ENCODE measurements at places on chromosomes 3 and 15. TPM values are rescaled to one million over a fixed set of nuclear protein-coding genes. Genes with fewer than 3 reads are reported as not detected.

CCDC39 gene
- total RNA-seq: not detected

GRCh38 chr3:101571028-101571895 lies 2.7 kb upstream of the PCNP start:
- no peak for DNase-seq

DNA sequence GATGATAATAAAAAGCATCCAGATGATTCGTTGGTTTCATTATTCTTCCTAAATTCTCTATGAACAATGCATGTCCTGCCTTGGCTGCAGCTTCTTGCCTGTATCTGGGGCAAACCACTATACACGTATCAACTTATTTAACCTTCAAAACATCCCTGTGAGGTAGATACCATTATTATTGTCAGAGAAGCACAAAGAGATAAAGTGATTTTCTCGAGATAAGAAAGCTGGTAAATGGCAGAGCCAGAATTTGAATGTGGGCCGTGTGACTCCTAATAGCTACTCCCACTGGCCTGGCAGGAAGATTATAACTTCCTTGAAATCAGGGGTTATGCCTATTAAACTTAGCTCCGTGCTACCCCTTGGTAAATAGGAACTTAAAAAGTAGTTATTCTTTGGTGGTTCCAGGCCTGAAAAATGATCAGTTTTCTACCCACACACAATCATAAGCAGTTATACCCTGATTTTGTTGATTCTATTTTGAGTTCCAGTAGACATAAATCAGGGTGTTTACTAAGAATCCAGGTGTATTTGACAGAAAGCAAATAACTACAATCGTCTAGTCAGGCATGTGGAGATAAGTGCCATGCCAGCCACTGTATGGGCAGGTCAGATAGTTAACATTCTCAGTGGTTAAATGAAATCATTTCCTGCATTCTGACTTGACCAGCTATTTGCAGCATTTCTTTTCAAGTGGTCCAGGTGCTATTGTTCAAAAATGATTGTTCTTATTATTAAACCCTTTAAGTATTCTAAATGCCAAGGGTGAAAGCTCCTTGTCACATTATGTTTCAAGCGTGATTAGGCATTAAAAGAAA lies 99.2 kb upstream of the LRRN1 start:
- DNase-seq: no peak

DNA sequence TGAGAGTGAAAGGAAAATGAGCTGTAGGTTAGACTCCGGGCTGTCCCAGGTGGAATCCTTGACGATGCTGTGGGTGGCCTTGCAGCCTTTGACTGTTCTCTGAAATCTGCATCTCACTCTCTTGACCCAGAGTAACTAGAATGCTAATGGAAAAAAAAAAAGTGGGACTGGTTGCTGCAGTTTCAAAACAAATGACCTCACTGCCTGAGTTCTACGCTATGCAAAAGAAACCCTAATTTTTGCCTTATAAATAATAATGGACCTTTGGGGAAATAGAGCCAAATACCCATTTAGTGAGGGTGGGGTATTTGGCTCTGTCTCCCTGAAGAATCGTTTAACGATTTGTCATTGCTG lies 309.7 kb upstream of the C2CD4B start:
- DNase-seq: no peak

LEKR1 gene
- total RNA-seq: 1.5 TPM

TBL1XR1 gene
- 68.4 TPM for total RNA-seq

TMEM62 gene
- total RNA-seq: 25.5 TPM

DNA sequence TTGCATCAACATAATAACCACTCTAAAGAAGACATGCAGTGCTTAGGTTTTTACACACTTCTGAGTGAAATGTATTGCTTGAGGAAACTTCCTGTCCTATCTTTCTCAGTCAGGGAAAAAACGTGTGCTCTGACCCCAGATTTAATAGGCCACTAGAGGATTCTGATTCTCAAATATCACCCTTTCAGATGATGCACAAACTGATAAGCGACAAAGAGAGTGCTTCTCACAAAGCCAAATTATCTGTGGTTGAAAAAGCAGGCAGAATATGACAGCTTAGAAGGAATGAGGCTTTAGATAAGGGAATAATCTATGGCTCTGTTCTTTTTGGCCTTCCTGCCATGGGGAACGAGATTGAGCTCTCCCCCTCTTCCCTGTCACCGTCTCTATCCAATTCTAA lies 583.4 kb upstream of the SGO1 start:
- DNase-seq: no peak

KATNBL1 gene
- 9.3 TPM for total RNA-seq

GRCh38 chr15:77881950-77882349 lies 195.6 kb downstream of the TBC1D2B start:
- DNase-seq: no peak

DNA sequence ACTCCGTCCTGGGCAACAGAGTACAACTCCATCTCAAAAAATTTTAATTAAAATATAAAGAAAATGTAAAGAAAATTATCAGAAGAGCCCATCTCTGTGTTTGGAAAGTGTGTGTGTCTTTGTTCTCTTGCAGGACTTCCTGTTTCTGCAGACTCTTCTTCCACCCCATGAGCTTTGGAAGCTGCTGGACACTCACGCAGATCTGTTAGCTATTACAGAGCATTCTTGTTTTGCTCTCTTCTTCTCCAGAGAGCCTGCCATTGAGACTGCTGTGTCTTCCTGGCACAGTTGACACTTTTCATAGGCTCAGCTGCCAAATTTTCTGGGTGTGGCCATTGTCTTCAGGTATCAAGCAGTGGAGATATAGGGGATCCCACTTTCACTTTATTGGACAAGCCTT lies 6.0 kb upstream of the CCR8 start:
- no peak for DNase-seq

SLC9C1 gene
- total RNA-seq: not detected

GRCh38 chr3:194727435-194728128 lies 41.9 kb downstream of the FAM43A start:
- no peak for DNase-seq

- DNase-seq: peak; percentile 86
Observed at GRCh38 chr15:88624156-88624970, 3.2 kb downstream of the AEN start.

- DNase-seq: no peak
Observed at GRCh38 chr3:64108231-64108630, 84.9 kb upstream of the PSMD6 start.

DNA sequence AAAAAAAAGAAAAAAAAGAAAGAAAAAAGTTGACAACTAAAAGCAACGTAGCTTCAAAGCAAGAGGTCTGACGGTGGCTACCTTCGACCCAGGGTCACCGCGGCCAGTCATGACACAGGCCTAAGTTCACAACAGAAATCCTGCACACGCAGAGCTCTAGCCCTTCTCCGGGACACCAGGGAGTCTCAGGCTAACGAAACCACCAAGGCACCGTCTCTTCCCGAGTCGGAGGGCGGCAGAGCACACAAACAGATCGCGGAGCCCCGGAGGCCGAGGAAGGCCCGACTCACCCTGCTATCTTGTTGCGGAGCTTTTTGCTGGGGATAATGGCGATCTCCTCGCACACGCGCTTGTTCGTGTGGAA lies 584 bp downstream of the RPS17 start:
- peak; percentile 41 for DNase-seq

DNA sequence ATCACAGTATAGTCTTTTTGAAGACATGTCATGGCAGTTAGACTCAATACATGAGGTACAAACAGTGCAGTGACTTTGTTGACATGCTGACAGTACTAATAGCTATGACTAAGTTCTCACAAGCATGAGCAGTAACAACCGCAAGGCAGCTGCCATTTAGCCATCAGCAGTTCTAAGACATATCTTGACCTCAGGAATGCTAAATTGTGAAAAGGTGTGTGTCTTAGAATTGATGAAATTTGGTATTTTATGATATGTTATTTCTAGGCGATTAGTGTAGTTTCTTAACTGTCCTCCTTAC lies 60.7 kb upstream of the FURIN start:
- DNase-seq: no peak

LNP1 gene
- total RNA-seq: 1.2 TPM

GRCh38 chr3:11246663-11246970 lies 25.6 kb upstream of the ATG7 start:
- DNase-seq: no peak

ADAMTSL3 gene
- total RNA-seq: not detected

DNA sequence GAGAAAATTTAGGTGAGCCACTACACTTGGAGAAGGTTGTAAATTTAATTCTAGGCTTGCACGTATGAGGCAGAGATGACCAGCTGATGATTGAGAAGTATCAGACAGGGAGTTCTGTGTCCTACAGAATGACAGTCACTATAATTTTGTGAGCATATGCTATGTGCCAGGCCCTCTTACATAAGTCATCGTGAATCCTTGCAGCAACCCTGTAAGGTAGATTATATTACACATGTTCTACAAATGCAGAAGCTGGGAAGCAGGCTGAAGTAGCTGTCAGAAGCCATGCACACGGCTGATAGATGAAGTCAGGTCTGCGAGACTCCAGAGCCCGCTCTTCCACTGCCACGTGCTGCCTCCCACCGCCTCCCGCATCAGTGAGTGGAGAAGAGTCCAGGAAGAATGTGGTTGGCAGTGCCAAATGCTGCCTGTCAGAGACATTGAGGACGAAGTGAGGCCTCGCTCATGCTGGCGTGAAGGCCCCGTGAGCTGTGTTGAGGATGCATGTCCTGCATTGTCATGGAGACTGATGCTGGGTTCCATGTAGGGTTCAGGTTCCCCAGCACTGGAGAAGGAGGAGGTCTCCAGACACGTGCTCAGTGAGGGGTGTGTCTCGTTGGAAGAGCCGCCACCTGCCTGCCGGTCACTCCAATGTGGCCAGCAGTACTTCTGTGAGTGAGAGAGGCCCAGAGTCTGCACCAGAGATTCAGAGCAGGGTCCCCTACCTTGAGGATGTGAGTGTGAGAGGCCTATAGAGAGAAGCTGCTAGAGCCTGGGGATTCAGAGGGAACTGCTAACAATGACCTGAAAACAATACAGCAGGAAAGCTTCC lies 123.3 kb upstream of the PLXNA1 start:
- DNase-seq: no peak

ONECUT1 gene
- total RNA-seq: not detected

GRCh38 chr15:68234060-68234459 lies 4.5 kb upstream of the CLN6 start:
- DNase-seq: no peak

FBXL22 gene
- 0.68 TPM for total RNA-seq

ERICH6 gene
- total RNA-seq: 0.28 TPM

- DNase-seq: no peak
Observed at GRCh38 chr15:72340366-72340765, 20.4 kb upstream of the CELF6 start.

STXBP5L gene
- total RNA-seq: not detected

CLDND1 gene
- total RNA-seq: 135 TPM

- DNase-seq: no peak
Observed at GRCh38 chr3:84717894-84718293, 240.9 kb upstream of the CADM2 start.

LMAN1L gene
- total RNA-seq: not detected

GRCh38 chr15:100134586-100134985 lies 207.2 kb downstream of the ADAMTS17 start:
- DNase-seq: no peak

DNA sequence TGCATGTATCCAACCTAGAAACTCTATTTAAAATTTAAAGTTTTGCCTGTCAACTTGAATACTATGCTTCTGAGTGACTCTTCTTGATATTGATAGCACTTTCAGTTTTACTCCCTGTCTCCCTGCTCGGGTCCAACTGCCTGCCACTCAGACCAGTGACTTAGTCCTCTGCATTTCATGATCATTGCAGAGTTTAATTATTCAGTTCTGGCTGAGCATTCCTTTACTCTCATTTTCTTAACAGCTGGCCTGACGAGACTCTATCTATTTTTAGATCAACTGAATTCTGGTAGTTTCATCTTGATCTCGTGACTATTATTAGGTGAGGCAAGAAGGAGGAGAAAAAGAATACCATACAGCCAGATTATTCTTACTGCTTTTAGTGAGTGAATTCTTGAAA lies 617.4 kb downstream of the SI start:
- no peak for DNase-seq

DNA sequence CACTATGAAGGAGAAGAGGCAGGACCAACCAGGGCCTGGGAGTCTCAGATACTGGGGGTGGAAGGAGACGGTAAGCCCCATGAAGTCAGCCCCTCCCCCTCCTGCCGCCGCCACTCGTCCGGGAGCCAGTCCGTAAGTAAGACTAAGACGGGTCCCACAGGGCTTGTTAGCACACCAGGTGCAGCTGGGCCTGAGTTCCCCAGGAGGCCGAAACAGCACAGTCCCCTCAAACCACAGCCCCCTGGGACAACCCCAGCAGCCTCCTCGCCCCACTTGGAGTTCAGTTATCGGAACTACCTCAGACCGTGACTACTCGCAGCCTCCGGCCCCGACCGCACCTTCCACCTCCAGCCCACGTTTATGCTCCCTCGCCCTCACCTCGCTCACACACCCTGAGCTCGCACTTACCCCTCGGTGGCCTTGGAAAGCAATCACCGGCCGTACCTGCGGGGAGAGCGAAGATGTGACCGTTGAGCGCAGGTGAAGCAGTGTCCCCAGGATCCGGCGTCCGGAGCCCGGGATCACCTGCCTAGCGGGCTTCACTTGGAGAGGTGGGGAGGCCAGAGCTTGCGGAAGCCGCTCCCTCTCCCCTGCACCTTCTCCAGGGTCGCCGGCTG lies 557 bp downstream of the ELL3 start:
- DNase-seq: no peak
